ENCODE measurements at places on chromosomes 1 and 21.
A peak's percentile ranks its signal among the peaks of the same experiment; 100 is the strongest.

- no peak for DNase-seq
These were observed 49.0 kb upstream of the NR5A2 start for GRCh38 chr1:199978408-199978940.

- DNase-seq, result no peak
These were observed 917 bp downstream of the KIAA0040 start for GRCh38 chr1:175191659-175192058.

- no peak for DNase-seq
These were observed 40.7 kb upstream of the DHCR24 start for GRCh38 chr1:54927472-54928240.

- DNase-seq, result no peak
These were observed 55.9 kb downstream of the MAP10 start for GRCh38 chr1:232861107-232861506.

DNA sequence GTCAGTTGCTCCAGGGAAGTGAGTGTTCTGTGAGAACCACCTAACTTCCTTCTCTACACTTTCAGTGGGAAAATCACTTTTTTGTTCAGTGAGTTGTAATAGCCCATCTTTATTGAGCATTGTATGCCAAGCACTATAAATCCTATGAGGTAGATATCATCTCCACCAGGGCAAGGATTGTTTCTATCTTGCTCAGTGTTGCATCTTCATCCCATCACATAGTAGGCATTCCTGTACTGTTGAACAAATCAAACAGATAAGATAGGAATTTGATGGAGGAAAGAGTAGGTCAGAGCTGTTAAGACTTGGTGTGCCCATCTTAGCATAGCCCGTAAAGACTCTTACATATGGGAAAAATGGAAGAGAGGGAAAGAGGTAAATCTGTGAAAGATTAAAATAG lies 2.9 kb upstream of the PIGV start:
- no peak for DNase-seq

DNA sequence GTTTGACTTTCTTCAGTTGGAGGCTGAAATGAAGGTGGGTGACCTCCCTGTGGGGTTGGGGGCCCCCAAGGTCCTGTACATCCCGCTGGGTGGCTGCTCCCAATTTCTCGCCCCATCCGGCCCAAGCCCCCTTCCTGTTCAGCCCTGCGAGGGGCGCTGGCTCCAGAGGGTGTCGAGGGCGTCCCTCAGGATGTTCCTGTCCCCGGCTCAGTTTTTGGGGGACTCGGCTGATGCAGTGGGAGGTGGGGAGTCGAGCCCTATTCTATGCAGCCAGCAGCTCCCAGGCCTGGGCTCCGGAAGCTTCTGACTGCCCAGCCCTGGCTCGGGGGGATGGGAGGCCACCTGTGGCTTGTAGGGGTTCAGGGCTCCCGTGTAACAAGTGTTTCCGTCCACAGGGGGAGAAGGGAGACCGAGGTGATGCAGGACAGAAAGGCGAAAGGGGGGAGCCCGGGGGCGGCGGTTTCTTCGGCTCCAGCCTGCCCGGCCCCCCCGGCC lies 38.2 kb downstream of the SLC19A1 start:
- no peak for DNase-seq

DNA sequence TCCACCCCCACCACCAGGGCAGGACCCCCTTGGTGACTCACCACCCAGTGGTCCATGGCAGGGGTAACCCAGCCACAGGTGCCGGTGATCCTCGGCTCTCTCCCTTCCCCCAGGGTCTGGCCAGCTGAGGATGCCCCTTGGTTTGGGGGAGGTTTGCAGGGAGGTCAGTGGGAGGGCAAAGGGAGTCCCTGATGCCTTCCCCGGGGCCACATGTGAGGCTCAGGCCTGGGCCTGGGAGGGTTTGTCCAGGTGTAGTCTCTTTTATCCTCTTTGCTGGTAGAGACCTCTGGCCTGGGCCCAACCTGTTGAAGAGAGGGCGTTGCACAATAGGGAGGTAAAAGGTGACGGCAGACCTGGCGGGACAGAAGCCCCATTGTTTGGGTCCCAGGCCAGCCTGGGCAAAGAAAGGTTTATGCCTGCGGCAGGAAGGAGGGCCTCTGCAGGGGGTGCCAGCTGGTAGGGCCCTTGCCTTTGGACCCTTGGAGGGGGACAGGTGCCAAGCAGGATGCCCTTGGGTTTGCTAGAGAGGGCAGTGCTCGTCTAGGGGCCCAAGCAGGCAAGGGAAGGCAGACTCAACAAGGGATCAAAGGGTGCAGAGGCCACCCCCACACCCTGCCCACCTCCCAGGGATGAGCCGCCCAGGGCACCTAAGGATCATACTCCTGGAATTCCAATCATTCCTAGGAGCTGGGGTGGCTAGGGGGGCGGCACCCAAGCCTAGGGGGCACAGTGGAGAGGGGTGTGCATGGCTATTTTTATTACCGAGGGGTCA lies 760 bp upstream of the TINAGL1 start:
- no peak for DNase-seq

DNA sequence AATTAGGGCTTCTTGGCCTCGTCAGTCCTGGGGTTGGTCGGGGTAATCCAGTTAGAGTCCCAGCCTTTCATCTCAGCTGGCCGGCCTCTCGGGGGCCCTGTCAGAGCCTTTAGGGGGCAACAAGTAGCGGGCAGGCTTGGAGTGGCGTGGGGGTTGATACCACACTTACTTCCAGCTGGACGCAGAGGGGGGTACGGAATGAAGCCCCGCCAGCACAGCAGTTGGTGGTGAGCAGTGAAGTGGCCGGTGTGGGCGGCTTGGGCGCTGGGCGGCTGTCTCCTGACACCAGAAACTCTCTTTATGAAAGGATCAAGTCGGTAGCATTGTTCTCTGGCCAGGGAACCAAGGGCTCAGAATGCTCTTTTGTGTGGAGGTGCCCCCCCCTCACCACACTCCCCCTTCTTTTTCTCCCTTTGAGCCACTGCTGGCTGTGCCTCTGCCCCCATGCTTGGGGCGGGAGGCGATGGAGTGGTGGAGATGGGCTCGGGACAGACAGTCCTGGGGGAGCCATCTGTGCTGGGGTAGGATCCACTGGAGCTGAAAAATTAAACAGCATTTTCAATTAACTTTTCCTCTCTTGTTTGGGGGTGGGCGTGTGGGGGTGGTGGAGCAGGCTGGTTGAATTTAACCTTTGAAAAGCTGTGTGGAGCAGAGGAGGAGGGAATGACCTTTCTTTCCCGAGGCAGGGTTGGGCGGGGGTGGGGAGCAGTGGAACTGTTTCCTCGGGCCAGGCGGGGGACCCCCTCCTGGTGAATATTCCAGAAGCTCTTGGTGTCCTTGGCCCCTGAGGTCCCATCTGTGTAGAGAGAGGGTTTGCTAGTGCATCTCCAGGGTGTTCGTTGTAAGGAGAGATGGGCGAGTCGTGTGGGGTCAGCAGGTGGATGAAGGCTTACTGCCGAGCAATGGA lies 102.7 kb downstream of the RNF220 start:
- DNase-seq, result no peak

DNA sequence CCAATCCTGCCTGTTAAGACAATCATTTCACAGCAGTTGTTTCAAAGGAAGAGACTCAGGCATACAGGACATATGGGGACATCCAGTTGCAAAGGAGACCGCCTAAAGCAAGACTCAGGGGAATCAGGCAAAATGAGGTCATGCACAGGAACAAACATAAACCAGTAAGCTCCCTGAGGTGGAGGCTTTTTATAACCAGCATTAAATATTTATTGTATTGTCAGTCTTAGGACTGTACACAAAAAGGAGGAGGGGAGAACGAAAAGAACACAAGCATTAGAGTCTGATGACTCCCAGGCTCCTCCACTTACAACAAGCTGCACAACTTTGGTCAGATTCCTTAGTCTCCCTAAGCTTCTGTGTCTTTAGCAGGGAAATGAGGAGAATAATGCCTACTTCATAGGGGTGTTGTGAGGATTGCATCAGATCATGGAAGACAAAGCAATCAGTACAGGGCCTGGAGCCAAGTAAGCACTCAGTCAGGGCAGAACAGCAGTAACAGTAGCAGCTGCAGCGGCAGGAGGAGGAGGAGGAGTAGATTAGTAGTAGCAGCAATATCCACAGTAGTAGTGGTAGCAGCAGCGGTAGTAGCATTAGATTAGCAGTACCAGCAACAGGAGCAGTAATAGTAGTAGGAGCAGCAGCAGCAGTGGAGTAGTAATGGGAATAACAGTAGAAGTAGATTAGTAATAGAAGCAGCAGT lies 54.2 kb upstream of the SPATA6 start:
- no peak for DNase-seq

DNA sequence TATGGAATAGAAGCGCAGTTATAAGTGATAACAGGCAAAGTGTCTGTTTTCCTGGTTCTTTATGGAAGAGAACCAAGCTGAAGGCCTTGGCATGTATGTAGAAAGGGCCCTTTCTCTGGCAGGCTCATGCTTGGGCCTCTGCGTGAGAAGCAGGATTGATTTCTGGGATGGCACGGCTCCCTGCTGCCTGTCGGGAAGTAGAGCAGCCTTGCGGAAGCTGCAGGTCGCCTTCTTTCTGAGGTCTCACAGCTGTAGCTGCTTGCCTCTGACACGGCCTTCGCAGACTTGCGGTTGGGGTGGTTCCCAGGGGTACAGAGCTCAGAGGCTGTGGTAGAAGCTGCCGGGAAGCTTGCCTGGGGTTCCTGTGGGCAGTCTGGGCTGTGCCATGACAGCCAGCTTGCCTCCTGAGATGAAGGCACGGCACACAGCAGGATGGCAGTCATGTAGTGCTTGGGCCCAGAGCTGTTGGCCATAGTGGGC lies 39.4 kb downstream of the TRAPPC10 start:
- DNase-seq, result no peak

- DNase-seq, result no peak
These were observed 172.5 kb downstream of the IER5 start for GRCh38 chr1:181260994-181261393.

DNA sequence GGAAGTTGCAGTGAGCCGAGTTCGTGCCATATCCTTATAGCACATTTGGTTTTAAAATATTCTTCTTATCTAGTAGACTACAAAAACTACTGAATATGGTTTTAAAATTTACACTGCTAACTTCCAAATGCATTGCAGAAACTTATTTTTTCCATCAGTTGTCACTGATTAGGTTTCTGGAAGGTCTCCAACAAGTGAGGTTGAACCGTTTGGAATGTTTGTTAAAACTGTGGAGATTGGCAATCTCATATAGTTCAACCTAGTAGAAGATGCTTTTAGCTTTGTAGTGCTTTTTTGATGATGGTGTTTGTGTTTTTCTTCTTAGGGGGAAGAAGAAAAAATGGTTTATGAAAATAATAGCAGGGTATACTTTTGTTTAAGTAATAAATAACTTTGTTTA lies 12.9 kb downstream of the CENPF start:
- no peak for DNase-seq

DNA sequence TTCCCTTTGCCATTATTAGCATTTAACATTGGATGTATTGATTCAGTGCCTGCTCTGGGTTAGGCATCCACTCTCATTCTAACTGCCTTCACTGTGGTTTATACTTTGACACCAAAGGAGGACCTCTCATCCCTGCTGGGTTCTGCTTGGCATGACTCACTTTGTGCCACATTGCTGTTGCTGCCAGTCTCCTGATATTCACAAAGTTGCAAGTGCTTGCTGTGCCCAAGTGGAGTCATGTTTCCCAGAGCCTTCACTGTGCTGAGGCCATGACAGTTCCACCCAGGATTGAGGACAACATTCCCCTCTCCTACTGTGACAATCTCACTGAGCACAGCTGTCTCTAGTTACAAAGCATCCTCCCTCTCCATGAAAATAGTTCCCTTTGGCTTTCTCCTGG lies 519.9 kb upstream of the USP24 start:
- no peak for DNase-seq

DNA sequence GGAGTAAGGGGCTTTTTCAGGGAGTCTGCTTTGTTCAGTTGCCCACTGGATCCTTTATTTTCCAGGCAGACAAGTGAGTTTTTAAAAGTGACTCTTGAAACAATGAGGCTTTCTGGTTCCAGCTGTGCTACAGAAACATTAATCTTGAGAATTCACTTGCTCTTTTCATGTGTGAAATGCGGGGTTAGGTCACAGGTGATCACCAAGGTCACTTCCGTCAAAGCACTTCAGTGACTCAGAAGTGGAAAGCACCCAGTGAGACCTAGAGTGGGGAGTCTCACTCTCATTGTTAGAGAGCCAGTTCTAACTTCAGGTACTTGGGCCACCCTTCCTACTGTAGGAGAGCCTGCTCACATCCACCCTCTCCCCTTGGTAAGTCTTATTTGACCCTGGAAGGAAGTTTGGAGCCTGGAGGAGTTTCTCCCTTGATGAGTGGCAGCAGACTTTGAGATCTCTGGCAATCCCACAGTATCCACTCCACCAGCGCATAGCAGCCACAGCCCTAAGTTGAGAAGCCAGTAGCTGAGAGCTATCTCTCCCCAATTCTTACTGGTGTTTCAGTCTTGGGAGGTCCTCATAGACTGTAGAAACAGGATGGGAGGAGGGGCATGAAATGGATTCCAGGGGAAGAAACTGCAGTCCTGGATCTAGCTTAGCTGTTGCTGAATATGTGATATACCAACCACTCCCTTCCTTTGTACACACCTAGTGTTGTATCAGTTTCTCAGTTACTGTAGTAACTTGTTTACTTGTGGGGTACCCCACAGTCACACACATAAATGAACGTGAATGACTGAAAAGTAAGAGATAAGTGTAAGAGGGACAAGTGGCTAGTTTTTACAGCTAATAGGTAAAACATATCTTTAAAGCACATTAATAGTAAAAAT lies 3.1 kb downstream of the TACSTD2 start:
- peak; percentile 10 for DNase-seq

DNA sequence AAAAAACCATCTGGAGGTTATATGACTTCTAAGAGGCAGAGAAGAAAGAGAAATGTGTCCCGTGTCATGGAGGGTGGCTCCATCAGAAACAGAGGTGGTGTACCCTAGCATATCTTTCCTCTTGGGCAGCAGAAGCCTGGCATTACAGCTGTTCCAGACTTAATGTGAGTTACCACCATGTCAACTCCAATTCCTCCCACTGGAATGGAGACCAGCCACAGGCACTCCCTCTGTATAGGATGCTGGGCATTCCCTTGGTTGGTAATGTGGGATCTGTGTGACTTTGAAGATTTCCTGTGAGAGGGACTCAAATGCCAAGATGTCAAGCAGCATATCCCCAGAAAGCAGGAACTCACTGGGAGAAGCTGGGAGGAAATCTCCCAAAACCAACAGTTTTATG lies 77.1 kb upstream of the COG2 start:
- no peak for DNase-seq

DNA sequence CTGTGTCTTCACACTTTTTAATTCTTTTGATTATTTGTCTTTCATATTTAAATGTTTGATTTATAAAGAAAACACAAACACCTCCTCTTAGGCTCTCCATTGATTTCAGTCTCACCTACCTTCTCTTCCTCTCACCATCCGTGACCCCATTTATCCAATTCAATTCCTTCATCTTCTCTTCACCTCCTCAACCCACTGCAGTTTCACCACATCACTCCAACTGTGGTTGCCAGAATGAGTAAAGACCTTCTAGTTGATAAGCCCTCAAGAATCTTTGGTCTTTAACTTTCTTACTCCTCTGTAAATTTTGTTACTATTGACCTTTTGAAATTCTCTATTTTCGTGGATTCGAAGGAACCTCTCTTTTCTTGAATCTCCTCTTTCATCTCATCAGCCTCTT lies 260.7 kb downstream of the CHRM3 start:
- no peak for DNase-seq
